Urinary bladder (tissue), 4 donors: ENCODE measurements at places on chromosomes 4 and X. TPM values are rescaled to one million over a fixed set of nuclear protein-coding genes. Genes with fewer than 3 reads are reported as not detected.

The PTCHD1 gene
- total RNA-seq = 6.0 TPM

The GYG2 gene
- 5.8 TPM for total RNA-seq

The COL25A1 gene
- 16.4 TPM for total RNA-seq

The MAGEC2 gene
- total RNA-seq = not detected

The CCDC160 gene
- total RNA-seq = 1.3 TPM

The PPEF1 gene
- total RNA-seq = 0.95 TPM

The TAB3 gene
- total RNA-seq = 17.5 TPM

- DNase-seq = no peak
Observed at GRCh38 chr4:9937078-9937477, 84.2 kb downstream of the SLC2A9 start.

DNA sequence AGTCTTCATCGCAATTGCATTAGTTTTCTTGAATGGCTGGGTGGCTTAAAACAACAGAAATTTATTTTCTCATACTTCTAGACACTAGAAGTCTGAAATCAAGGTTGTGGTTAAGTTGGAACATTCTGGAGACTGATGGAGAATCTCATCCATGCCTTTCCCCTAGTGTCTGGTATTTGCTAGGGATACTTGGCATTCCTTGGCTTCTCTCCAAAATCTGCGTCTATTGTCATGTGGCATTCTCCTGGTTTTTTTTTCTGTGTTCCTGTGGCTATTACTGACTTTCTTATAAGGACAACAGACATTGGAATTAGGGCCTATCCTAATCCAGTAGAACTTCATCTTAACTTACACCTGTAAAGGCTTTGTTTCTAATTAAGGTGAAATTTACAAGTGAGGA, 272.8 kb upstream of the EPHA5 start:
- no peak for DNase-seq

- no peak for DNase-seq
Observed at GRCh38 chrX:47613082-47613481, 6.6 kb downstream of the SYN1 start.

DNA sequence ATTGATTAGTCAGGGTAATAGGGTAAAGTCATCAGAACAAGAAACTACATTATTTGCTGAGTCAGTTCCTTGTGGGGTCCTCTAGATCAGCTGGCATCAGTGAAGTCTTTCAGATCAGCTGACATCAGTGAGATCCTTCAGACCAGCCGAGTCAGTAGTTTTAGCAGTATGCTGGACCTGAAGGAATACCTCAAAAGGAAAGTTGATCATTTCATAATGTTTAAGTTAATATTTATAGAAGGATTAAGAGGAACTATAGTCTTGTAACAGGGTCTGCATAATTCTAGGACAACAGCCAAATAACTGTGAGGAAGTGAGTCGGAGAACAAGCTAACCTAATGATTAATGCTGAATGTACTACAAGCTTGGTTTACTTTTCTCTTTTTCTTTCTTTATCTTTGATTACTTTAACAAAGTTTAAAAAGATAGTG, 958 bp upstream of the UGT2B7 start:
- no peak for DNase-seq

DNA sequence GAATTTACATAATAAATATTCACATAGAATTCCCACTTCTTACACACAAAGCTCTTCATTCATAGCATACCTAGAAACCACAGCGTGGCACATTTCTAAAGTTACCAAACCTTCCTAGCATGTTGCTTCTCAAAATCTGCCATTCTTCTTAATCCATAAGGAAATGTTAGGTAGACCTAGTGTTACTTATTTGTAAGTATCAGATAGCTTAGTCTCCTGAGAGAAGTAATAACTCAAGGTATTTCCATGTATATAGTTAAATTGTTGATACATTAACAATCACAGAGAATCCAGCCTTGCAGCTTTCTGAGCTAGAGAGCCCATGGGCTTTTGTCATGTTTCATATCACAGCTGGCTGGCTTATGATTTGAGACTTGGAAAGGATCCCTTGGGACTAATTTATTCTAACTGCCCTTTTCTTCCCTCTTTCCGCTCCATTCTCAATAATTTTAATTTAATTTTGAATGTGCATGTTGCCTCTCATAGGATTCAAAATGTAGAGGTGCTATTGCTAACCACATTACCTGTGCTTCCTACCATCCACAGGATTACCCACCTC, 17.6 kb downstream of the SH3RF1 start:
- no peak for DNase-seq

GRCh38 chr4:4694296-4694772, 152.5 kb upstream of the STX18 start:
- DNase-seq = no peak

DNA sequence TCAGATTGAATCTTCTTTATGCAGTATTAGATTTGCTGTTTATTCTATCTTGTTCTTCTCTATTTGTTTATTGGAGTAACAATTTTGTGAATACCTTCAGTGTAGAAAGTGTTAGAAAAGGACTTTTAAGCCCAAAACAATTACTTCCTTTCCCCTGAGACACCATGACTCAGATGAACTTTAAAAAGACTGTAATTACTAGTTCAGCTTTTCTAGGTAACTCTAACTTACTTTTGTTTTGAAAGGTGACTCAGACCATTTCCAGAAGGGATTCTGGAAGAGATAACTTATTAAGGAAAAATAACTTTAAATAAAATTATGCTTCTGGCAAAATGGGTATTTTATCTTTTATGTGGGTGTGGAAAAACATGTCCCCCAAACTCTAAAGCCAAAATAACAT, 561.5 kb upstream of the PCDH10 start:
- DNase-seq = no peak

GRCh38 chr4:10160281-10160856, 43.8 kb upstream of the WDR1 start:
- DNase-seq = no peak

DNA sequence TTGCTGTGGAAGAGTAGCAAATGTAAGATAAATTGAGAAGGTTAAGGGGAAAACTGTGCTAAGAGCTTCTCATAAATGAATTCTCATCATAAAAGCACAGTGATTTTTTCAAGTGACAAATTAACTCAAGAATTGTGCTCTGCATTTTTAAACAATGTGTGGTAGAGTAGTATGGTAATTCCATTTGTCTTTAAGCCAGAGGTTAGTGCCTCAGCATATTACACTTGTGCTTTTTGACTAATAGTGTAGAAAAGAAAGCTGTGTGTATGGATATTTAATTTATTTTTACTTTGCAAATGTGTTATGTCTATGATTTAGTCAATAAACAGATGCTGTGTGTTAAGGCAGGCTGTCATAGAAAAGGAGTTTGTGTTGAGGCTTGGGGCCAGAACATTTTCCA, 61.0 kb downstream of the FHIP1A start:
- DNase-seq = no peak

- no peak for DNase-seq
Observed at GRCh38 chr4:184764601-184765000, 30.7 kb upstream of the CENPU start.

GRCh38 chr4:118738090-118738489, 52.9 kb downstream of the METTL14 start:
- no peak for DNase-seq

DNA sequence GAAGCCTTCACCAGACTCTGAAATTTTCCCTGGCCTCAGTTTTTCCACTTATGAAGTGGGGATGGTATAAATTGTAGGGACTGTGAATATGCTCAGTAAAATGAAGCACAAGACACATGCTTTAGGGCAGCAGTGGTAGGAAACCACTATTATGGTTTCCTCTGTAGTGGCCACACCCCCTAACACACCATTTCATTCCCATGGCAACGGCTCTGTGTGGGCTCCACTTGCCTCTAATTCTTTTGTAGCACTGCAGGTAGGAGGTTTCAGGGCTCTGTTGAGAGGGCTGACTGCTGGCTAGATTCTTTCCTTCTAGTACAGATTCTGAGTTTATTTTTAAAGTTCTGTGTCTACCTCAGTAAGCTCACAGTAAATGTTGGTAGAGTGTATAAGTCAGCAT, 3.5 kb upstream of the VMA21 start:
- DNase-seq = no peak

DNA sequence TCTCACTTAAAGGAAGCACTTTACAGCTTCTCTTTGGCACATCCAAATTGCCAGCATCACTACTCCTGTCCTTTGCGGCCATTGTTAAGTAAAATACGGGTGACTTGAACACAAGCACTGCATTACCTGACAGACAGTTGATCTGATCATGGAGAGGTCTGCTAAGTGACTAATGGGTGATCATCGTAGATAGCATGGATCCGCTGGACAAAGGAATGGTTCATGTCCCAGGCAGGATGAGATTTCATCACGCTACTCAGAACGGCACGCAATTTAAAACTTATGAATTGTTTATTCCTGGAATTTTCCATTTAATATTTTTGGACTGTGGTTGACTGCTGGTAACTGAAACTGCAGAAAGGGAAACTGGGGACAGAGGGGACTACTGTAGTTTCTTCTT, 94.1 kb downstream of the NEUROG2 start:
- no peak for DNase-seq

DNA sequence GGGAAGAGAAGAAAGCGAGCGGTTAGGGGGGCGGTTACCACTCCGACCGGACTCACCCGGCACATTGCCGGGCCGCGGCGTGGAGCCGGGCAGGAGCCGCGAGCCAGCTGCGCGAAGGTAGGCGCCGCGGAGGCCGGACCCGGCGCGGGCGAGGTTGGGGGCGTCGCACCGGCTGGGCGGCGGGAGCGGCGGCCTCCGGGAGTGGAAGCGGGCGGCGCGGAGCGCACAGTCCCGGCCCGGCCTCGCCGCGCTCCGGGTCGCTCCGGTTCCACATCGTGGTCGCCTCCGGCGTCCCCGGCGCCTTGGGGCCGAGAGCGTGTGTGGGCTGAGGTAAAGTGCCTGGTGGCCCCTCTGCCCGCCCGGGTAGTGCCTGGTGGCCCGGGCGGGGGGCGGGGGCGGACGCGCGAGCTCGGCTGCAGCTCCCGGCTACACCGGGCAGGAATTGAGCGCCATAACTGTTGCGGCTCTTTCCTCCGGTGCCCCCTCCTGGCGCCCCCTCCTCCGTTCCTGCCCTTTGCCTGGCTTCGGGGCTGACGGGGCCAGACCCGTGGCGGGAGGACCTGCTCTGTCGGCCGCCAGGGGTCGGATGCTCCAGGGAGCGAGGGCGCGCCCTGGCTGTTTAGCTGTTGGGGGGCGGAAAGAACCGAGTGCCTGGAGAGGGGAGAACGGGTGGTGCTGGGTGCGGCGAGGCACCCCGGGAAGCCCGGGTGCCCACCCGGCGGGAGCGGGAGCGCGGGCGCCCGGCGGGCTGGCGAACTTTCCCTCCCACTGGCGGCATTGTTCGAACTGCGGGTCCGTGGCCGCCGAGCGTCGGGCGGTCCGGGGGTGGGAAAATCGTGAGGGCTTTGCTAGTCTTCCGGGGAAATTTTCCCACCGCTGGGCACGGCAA, 626 bp downstream of the JADE3 start:
- DNase-seq = no peak

DNA sequence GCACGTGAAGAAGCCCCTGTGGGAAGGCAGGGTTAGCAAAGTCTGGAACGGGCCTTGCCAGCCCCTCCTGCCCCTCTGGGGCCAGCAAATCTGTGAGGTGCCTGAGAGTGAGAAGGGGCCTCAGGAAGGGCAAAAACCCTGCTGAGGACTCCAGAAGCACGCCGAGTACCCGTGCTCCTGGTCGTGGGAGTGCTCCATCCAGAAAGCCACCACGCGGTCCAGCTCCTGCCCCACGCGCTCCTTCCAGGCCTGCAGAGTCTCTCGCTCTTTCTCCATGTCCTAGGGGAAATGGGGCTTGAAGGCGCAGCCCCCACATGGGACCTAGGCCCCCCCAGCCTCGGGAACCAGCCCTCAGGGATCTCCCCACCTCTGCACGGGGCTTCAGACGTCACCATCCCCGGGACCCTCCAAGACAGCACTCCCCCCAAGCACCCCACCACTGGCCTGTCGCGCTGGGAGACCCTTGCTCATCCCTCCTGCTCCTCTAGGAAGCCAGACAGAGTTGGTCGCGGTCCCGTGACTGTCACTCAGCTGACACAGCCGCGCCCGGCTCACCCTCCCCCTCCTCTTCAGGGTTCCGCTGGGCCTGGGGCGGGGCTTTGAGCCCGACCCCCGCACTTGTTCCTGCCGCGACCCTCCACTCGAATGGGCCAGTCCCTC, at the start of gene RENBP:
RENBP (minus strand) TSS at position 504 of the 660 bp plus-strand sequence; CDS start at position 471, 33 bp downstream.
- DNase-seq = no peak

DNA sequence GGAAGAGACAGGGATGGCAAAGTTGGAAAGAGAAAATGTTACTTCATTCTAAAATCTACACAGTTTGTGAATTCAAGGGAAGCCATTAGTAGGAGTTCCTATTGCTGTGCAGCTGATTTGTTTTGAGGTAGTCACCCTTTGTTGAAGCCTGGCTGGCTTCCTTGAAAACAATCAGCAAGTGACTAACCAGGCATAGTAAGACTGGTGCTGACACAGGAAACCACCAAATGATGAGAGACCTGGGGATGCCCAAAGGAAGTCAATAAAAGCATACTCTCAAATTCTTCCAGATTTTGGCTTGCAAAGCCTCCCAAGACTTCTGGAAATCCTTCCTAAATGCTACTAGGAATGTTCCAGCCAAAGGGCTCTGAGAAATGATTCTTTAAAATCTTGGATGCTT, 23.9 kb upstream of the PRDM8 start:
- DNase-seq = no peak

- peak; percentile 70 for DNase-seq
Observed at GRCh38 chr4:26083987-26084386, 170.0 kb downstream of the SMIM20 start.

GRCh38 chr4:18297684-18298083, 276.1 kb upstream of the LCORL start:
- DNase-seq = no peak

DNA sequence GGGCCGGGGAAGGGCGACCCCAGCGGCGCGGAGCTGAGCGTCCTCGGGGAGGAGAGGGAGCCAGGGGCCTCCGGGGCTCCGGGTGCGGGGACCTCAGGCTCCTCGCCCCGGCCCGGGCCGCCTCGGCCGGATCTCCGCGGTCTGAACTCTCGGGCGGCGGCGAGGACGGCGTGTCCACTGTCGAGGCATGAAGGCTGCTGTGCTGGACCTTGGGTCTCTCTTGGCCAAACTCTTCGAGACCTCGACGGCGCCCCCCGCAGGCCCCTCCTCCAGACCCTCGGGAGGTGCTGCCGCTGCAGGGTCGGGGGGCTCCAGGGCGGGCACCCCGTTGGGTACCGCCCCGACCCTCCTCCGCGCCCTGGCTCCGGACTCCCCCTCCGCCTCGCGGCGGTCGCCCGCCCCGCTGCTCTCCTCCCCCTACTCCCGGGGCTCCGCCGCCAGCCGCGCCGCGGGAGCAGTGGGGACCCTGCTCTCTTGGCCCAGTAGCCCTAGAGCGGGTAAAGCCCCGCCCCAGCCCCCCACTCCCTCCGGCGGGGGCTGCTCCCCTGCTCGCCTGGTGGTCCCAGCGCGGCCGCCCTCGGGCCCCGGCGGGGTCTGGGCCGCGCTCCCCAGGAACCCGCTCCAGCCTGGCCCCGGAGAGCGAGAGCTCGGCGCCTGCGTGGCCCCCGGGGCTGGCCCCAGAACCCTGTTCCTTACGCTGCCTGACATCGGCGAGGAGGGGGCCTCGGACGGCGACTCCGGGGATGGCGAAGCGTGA, 564 bp downstream of the FAM149A start:
- no peak for DNase-seq

GRCh38 chrX:49988143-49988542, 65.7 kb downstream of the CLCN5 start:
- no peak for DNase-seq

GRCh38 chrX:106467422-106467821, 144.4 kb upstream of the RADX start:
- DNase-seq = no peak
